ENCODE measurements at places on chromosomes 12 and 14. TPM values are rescaled to one million over a fixed set of nuclear protein-coding genes. Genes with fewer than 3 reads are reported as not detected.

Gene RPGRIP1
- polyA plus RNA-seq, result not detected

Gene TMED10
- polyA plus RNA-seq, result 252 TPM

Gene TAS2R30
- not detected for polyA plus RNA-seq

Gene ENDOU
- not detected for polyA plus RNA-seq

Gene NT5DC3
- 1.3 TPM for polyA plus RNA-seq

Gene IFI27L2
- 69.5 TPM for polyA plus RNA-seq

Gene CCNB1IP1
- 24.9 TPM for polyA plus RNA-seq

Gene GPR132
- 33.0 TPM for polyA plus RNA-seq

Gene SLC6A15
- not detected for polyA plus RNA-seq

Gene CISTR
- not detected for polyA plus RNA-seq

Gene SOAT2
- not detected for polyA plus RNA-seq

Gene GPRC5D
- 0.32 TPM for polyA plus RNA-seq

Gene PLBD1
- polyA plus RNA-seq, result 2.4 TPM

Gene ATL1
- 4.6 TPM for polyA plus RNA-seq

Gene LALBA
- not detected for polyA plus RNA-seq

Gene GNB3
- not detected for polyA plus RNA-seq

Gene WNT1
- not detected for polyA plus RNA-seq

Gene CCDC177
- polyA plus RNA-seq, result not detected

Gene TBK1
- 20.8 TPM for polyA plus RNA-seq

Gene ACSM4
- polyA plus RNA-seq, result not detected

Gene SCAF11
- 100 TPM for polyA plus RNA-seq

Gene FIGNL2
- polyA plus RNA-seq, result not detected

Gene FITM1
- polyA plus RNA-seq, result 0.29 TPM

Gene GALNT4
- polyA plus RNA-seq, result not detected

Gene ADAMTS20
- polyA plus RNA-seq, result not detected

Gene RTL1
- polyA plus RNA-seq, result not detected
